ENCODE measurements at places on chromosomes 6 and 20.

GRCh38 chr6:165776691-165777090, 113.7 kb upstream of the PDE10A start:
- no peak for DNase-seq

DNA sequence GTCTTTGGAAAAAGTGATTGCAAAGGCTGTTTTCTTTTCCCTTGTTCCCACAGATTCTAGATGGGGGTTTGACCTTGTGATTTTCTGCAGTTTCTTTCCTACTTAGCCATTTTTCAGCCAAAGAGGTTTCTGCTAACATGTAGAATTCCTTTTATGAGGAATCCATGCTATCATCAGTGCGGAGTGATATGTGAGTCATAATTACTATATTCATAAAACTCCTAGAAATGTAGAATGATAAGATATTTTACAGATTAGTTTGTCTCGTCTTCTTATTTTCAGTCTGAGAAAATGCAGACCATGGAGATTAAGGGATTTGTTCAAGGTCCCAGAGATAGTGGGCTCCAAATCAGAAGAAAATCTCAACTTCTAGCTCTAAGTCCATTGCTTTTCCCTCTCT, 98.6 kb downstream of the KCNQ5 start:
- no peak for DNase-seq

DNA sequence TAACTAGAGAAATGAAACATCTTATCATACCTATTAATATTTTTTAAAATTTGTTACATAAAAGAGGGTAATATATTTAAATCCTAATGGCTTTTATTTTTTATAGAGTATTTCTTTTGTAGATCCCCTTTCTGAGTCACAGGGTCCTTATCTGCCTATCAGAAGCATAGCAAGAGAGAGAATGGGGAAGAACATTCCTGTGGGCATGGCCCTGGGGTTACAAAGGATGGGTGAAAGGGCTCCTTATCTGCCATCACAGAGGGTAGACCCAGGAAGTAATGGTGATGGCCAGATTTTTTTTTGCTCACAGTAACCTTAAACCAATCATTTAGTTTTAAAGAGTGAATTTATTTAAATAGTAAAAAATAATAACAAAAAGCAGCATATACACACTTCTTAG, 582.1 kb upstream of the HTR1E start:
- no peak for DNase-seq

GRCh38 chr20:46401478-46401860, 4.9 kb downstream of the ELMO2 start:
- DNase-seq: no peak

DNA sequence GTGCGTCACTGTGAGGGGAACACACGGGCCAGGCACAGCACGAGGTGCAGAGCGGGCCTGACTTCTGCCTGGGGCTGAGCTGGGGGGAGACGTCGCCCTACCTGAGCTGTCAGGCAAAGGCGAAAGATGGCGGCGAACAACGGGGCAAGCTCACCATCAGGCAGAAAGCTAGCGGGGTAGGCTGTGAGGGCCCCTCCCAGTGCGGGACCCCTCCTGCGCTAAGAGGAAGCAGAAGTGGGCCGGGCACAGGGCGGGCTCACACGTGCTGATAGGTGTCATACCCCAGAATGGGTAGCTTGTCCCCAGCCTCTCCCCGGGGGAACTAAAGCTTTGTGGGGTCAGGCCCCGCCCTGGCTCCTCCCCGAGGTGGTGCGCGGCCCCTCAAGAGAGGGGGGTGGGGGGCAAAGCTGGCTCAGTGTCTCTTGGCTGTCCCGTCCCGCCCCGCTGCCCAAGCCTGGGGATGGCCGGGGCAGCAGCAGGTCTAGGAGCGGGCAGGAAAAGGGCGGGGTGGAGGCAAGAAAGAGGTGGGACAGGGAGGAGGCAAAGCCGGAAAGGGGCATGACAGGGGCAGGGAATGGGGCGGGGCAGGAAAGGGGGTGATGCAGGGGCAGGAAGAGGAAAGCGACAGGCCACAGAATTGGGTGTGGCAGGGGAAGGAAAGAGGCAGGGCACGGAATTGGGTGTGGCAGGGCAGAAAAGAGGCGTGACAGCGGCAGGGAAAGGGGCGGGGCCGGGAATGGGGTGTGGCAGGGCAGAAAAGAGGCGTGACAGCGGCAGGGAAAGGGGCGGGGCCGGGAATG, 14.7 kb downstream of the UCKL1 start:
- no peak for DNase-seq

GRCh38 chr20:48373555-48373934, 454.3 kb downstream of the PREX1 start:
- DNase-seq: no peak

DNA sequence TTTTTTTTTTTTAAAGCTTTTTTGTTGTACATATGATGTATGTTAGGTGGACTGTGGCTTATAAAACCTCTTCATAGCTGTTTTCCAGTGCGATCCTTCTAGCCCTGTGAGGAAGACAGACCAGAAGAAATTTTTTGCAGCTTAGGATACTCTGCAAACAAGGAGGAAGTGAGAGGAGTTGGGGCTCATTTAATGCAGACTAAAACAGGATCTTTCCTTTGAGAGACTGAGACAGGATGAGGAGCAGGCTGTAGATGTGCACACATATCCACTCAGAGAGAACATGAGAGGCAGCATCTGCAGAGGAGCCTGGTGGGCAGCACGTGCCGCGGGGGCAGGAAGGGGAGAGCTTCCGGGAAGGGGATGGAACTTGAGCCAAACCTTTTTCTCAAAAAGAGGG, 45.7 kb downstream of the PPARD start:
- no peak for DNase-seq

- DNase-seq: no peak
These were observed 192.7 kb downstream of the ARHGAP18 start for GRCh38 chr6:129517288-129517687.

GRCh38 chr6:169590376-169590939, 111.4 kb downstream of the WDR27 start:
- no peak for DNase-seq

GRCh38 chr20:3786126-3786484, 435 bp downstream of the CENPB start:
- no peak for DNase-seq

DNA sequence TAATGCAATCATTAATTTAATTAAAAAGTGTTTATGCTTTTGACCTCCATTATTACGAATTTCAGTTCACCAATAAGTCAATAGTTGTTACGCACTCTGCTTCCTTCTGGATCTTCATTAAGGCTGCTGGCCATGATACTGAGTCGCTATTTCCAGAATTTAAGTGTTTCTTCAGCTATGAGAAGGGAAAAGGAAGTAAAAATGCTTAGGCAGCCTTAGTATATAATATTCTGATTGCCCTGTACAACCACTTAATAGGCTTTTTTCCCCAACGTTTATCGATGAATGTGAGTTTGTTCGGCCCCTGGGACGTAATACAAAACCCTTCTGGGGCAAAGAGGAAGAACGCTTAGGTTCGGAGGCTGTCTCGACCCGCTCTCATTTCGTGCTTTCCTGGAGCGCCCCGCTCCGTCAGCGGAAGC, 644 bp downstream of the OARD1 start:
- peak; percentile 29 for DNase-seq

DNA sequence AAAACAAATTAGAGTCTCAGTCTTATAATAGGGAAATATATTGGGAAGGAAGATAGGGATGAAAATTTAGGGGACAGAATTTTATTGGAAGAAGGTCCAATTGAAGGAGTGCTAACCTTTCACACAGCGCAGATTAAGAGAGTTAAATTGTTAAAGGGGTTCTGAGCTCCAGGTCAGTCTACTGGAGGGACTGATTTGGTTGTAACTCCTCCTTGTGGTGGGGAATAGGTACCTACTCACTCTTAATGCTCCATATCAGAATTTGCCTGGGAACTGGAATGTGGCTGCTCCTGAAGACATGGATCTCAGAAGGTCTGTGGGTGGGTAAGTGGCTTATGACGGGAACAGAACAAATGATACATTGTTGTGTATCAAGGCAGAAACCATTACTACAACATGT, 143.5 kb downstream of the FLRT3 start:
- DNase-seq: no peak

DNA sequence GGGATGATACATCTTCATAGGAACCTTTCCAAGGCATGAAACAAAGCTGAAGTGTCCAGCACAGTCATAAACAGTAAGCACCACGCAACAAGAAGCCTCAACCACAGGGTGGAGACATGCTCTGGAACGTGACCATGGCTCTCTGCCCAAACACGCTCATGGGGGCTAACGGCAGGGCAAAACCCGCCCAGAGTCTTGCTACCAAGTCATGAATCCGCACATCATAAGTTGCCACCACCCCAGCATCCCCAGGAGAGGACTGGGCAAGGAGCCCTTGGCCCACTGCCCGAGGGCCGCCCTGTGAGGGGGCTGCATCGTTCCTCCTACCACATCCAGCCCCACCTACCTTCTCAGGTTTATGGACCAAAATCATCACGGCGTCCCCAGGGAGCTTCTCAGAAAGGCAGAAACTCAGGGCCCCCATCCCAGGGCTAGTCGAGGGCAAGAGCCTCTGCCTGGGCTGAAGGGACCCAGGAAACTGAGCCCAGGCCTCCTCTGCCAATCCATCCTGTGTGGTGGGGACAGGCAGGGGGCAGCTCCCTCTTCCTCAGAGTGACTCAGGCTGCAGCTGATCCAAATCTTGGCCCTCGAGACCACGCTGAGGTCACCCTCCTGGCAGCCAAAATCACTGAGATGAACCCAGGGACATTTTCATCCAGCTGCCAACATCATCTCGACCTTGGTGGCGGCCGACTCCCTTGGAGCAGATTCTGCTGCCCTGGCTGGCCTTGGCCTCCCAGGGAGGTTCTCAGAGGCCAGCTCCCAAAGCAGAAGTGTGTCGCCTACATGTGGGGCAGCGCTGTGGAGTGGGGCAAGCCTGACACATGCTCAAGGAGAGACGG, 42.6 kb downstream of the BMP7 start:
- DNase-seq: no peak

DNA sequence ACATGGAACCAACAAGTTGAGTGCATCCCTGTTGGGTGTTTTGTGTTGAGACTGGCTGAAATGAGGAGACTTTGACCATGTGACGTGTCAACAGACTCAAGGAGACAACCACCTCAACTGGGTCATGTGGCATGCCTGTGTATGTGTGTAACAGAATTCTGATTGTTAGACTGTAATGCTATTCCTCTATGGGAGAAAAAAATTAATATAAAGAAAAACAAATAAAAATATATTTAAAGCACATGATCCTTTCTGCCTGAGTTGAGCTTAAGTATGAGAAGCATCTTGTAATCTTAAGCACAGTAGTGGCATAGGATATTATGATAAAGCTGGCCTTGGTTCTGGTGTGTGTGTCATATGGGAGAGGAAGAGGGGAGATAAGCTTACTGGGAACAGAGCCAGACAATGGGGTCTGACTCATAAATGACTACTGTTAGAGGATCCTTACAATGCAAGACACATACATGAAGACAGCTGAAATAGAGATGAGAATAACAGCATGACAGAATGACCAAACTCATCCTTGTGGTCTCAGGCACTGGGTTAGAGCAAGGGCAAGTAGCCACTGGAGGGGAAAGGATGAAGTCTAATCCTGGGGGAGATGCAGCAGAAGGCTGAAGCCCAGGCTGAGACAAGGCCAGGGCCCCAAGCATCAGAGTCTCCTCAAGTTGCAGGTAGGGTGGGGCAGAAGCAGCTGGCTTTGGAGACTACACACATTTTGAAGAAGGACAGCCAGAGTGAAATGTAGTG, 9.2 kb downstream of the TP53INP2 start:
- no peak for DNase-seq

GRCh38 chr6:123118811-123119210, 122.8 kb downstream of the CLVS2 start:
- DNase-seq: no peak

GRCh38 chr6:125255201-125255600, 46.6 kb downstream of the HDDC2 start:
- DNase-seq: no peak

DNA sequence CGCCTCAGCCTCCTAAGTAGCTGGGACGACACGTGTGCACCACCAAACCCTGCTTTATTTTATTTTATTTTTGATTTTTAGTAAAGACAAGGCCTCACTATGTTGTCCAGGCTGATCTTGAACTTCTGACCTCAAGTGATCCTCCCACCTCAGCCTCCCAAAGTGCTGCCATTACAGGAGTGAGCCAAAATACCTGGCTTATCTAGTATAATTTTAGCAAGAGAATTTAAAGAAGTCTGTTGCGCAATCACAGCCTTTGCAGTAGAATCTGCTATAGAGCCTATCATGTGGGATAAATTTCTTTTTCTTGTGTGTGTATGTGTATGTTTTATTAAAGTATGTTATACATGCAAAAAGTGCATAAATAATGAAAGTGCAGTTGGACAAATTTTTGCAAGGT, 92.1 kb upstream of the ANKEF1 start:
- no peak for DNase-seq

- no peak for DNase-seq
These were observed 127.4 kb downstream of the GJA10 start for GRCh38 chr6:90021711-90022110.

DNA sequence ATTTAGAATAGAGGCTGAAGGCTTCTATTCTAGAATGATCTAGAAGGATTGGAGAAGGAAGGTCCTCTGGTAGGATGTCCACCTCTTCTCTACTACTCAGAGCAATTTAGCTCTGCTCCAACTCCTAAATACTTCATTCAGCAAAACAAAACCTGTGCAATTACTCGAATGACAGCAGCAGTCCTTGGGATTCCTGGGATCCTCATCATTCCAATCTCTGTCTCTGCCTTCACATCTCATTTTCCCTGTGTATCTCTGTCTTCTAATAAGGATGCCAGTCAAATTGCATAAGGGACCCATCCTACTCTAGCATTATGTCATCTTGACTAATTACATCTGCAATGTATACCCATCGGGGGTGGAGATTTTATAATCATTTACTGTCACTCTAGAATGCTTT, 5.5 kb upstream of the AIG1 start:
- DNase-seq: no peak

DNA sequence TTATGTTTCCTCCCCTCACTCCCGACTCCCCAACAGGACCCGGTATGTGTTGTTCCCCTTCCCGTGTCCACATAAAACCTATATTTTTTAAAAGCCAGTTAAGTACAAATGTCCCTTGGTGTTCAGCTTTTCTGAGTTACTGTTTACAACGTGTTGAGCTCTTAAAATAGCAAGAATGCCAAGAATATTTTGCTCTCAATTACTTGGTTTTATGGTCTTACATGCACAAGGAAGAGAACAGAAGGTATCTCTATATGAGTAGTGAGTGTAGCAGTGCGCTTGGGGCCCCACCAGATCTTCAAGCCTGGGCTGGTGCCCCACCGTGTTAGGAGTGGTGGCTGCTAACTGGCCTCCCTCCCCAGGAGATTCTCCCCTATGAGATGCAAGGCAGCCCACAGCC, 75.3 kb downstream of the RIN2 start:
- DNase-seq: no peak

GRCh38 chr20:63625771-63626423, 1.0 kb downstream of the GMEB2 start:
- no peak for DNase-seq

DNA sequence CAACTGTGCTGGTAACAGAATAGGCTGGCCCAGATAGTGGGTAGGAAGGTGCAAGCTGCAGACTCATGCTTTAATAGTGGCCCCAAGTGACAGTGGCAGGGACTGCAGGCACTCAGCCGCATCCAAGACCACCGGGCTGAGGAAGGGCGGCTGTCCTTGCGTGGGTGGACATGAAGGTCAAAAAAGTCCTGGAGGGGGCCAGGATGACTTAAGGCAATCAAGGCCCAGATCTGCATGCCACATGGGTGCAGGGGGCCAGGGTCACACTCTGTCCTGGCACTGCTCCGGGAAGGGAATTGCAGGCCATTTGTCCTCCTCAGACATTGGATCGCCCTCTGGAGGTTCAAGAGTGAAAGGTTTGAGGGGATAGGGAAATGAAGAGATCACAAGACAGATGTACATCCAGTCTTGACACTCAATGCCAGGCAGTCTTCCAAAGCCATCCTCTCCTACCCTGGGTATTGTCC, 10.4 kb upstream of the VNN2 start:
- no peak for DNase-seq

Data from stimulated activated CD4-positive, alpha-beta T cell treated with anti-CD3 and anti-CD28 coated beads, Interleukin-1b, Interleukin-23, amount 100 ng/mL, for 1 hour (primary cell).